Daoy (cell line): ENCODE measurements at places on chromosomes 1 and 21. TPM values are rescaled to one million over a fixed set of nuclear protein-coding genes. Genes with fewer than 3 reads are reported as not detected.

IGSF21 gene
- total RNA-seq: not detected in 2 replicates

SMPDL3B gene
- total RNA-seq: 0.86 TPM in 1 of 2 replicates, not detected in the other

- DNase-seq: no peak
These were observed 223.0 kb downstream of the PBX1 start for GRCh38 chr1:164781972-164782371.

DNA sequence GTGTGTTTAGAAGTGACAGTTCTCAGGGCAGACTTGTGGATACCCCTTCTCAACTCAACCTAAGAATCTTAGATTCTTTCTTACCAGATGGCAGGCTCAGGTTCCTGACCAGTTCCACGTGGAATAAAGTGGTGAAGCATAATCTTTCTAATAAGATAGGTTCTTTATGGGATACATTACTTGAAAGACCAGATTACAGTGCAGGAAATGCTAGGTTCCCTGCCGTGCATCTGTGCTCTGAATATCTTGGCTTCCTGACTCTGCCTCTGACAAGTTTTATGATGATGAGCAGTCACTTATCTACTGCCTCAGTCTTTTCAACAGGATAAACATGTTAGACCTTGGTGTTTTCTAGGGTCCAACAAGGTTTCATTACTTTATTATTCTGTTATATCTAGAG is 207.9 kb upstream of the CACYBP start:
- DNase-seq: peak; percentile 19

- peak; percentile 19 for DNase-seq
These were observed 75.7 kb upstream of the RRP15 start for GRCh38 chr1:218209351-218209861.

DNA sequence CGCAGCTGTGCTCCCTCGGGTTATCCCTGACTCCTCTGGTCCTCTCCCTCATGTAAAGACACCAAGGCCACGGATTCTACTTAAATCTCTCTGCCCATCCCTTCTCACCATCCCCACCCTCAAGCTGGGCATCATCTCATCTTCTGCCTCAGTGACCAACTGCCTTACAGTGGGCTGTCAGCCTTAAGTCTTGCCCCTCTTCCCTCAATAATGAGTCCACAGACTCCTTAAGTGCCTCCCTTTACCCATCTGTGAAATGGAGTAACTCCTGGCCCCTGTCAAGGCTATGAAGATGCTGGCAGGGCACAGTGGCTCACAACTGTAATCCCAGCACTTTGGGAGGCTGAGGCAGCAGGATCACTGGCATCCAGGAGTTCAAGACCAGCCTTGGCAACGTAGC is 12.1 kb downstream of the SH3BGRL3 start:
- no peak for DNase-seq

- DNase-seq: no peak
These were observed 5.9 kb downstream of the SOD1 start for GRCh38 chr21:31665397-31665796.

DNA sequence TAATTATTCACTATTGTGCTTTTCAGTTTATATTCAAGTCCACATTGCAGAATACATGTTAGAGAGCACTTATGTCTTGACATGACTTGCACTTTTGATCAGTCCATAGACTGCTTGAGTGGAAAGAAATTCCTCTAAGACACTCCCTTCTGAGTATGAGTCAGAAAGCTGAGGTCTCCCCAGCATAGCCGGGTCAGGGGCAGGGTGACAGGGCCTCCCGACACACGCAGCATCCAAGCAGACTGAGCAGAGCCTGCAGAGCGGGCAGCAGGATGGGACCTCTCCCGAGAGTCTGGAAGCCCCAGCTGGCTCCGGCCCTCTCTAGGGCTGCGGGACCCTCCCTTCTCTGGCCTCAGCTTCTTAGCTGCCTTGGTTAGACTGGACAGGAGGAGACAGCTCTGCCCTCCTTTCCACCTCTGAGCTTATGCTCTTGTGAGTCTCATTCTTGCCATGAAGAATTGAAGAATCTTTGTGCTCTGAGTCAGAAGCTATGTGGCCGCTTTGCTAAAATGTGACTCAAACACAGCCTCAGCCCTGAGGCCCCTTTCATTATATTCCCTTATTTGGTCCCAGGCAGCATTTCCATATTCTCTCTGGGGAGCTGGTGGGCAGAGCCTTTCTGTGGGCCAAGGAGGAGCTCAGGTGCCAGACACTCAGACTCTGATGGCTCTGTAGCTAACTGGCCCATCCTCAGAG is 11.2 kb upstream of the CAPN2 start:
- peak; percentile 95 for DNase-seq

DNA sequence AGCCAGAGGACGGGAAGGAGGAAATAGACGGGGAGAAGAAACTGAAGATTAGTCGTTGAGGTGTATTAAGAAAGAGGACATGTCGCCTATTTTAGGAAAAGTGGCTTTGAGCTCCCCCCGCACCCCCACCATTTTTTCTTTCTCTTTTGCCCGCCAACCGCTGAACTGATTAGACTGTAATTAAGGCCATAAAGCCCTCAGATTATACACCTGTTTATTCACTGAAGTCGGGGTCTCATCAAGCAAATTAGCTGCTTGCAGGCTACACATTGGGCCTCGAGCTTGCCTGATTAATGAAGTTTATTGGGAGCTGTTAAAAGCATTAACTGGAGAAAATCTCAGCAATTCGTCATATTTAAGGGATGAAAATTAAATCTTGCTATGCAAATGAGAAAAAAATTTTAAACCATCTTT is 119.4 kb upstream of the RRP15 start:
- no peak for DNase-seq
